ENCODE measurements at places on chromosomes 16 and 17.

- H3K27ac ChIP-seq: no peak overlapping the region
- no peaks in the 10 kb centered on the region for H3K36me3 ChIP-seq
- no peak for DNase-seq
- H3K27me3 ChIP-seq: no peaks in the 10 kb centered on the region
- H3K4me3 ChIP-seq: no peak overlapping the region
- no peaks in the 10 kb centered on the region for H3K4me1 ChIP-seq
These were observed 580.1 kb upstream of the SALL1 start for GRCh38 chr16:51731160-51731559.

DNA sequence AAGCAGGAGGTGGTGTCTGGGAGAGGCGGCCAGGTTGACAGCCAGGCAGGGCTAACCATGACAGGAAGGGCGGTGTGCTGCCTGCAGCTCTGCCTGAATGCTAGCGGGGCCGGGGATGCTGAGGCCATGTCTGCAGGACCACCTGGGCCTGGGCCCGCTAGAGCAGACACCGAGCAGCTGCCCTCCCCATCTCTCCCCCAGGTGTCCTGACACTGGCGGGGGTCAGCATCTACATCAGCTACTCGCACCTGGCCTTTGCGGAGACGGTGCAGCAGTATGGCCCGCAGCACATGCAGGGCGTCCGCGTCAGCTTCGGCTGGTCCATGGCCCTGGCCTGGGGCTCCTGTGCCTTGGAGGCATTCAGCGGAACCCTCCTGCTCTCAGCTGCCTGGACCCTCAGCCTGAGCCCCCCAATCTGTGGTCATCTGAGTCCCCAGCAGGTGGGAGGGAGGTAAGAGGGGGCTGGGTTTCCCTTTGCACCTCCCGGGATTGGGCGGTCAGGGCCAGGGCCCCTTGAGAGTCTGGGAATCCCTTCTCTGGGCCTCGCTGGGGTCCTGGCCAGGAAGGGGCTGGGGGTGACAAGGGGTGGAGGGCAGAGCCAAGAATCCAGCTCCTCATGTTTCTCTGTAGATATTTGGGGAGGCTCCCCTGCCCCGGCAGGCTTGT, 7.5 kb downstream of the TMEM235 start:
- no peak overlapping the region for H3K27ac ChIP-seq
- H3K4me1 ChIP-seq: peaks cover 3% of the 10 kb centered on the region
- no peak overlapping the region for H3K4me3 ChIP-seq
- H3K27me3 ChIP-seq: no peaks in the 10 kb centered on the region
- H3K36me3 ChIP-seq: no peaks in the 10 kb centered on the region

- H3K27me3 ChIP-seq: peaks cover 18% of the 10 kb centered on the region
- H3K27ac ChIP-seq: no peak overlapping the region
These were observed 7.5 kb upstream of the SMTNL2 start for GRCh38 chr17:4576729-4577322.

DNA sequence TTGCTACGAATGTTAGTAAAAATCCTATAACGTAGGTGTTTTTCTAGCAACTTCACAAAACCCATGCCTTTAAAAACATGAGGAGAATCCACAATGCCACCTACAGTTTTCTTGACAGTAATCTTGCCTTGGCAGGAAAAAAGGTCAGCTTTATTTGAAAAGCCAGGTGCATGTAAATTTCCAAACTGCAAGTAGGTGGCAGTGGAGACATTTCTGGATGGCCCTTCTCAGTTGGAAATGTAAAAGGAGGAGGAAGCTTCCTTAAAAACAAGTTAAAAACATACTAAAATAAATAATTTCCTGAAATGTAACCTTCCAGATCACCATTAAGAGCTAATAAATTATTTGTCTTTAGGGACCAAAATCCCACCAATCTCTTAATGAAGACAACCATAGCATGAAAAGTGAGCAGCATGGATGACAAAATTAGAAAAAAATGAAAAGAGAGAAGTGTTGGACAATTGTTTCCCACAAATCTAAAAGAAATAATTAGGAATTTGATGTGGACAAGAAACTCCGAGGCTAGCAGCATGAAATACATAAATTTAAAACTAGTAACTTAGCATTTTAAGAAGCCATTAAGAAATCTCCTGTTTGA, 152.2 kb downstream of the SNX11 start:
- peaks cover 13% of the 10 kb centered on the region for H3K4me1 ChIP-seq
- H3K36me3 ChIP-seq: peaks cover 7% of the 10 kb centered on the region
- no peak overlapping the region for H3K27ac ChIP-seq
- DNase-seq: no peak

GRCh38 chr17:68794636-68795434, 160.4 kb downstream of the ABCA8 start:
- DNase-seq: no peak
- peak overlapping the region; percentile 8 for H3K4me3 ChIP-seq

DNA sequence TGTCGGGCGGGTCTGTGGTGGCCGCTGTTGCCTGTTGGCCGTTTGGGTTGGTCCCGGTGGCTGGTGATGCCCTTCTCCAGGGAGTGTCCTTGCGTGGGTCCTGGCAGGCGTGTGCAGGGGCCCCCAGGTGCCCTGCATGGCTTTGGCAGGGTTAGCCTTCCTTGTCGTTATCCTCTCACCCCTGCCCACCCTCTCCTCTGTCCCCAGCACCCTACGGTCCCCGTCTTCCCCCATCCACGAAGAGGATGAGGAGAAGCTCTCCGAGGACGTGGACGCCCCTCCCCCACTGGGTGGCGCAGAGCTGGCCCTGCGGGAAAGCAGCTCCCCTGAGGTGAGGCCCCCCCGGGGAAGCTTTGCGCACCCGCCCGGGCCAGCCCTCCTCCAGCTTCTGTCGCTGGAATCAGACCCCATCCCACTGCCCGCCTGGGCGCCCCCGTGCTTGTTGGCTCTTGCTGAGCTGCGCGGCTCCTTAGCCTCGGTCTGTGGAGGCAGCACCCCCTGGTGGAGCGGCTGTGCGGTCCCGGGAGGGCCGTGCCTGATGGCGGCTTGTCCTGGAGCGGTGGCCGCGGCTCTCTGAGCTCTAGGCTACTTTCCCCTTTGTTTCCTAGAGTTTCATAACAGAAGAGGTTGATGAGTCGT, 10.6 kb upstream of the NUDT16L1 start:
- peaks cover 18% of the 10 kb centered on the region for H3K4me1 ChIP-seq
- no peaks in the 10 kb centered on the region for H3K27me3 ChIP-seq
- H3K36me3 ChIP-seq: peaks cover 3% of the 10 kb centered on the region
- DNase-seq: peak; percentile 66
- H3K4me3 ChIP-seq: no peak overlapping the region
- peak overlapping the region; percentile 3 for H3K27ac ChIP-seq

DNA sequence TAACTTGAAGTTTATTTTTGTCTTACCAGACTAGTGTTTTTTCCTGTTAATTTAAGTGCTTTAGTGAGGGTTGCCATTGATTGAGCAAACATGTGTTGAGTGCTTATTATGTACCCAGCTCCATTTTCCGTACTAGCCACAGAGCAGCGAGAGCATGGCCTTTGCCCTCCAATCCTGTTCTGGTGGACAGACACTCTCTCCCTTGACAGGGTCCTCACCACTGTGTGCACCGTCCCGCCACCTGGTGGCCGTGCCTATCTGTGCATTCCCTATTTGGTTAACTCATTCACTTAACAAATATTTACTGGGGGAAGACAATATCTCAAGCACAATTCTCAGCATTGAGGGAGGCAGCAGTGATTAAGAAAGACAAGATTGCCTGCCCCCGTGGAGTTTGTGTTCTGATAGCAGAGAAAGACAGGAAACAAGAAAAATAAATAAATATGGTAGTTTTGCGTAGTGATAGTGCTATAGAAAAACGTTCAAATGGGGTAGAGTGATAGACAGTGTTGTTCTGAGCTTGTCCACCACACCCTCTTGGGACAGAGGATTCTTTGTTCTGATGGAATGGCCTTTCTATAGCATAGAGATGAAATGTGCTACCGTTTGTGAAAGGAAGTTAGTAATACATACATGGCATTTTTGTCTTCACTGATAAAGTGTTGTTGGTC, 13.0 kb downstream of the CDH13 start:
- H3K4me3 ChIP-seq: no peak overlapping the region
- peak; percentile 58 for DNase-seq
- H3K36me3 ChIP-seq: no peaks in the 10 kb centered on the region
- no peak overlapping the region for H3K27ac ChIP-seq
- H3K4me1 ChIP-seq: peaks cover 7% of the 10 kb centered on the region

DNA sequence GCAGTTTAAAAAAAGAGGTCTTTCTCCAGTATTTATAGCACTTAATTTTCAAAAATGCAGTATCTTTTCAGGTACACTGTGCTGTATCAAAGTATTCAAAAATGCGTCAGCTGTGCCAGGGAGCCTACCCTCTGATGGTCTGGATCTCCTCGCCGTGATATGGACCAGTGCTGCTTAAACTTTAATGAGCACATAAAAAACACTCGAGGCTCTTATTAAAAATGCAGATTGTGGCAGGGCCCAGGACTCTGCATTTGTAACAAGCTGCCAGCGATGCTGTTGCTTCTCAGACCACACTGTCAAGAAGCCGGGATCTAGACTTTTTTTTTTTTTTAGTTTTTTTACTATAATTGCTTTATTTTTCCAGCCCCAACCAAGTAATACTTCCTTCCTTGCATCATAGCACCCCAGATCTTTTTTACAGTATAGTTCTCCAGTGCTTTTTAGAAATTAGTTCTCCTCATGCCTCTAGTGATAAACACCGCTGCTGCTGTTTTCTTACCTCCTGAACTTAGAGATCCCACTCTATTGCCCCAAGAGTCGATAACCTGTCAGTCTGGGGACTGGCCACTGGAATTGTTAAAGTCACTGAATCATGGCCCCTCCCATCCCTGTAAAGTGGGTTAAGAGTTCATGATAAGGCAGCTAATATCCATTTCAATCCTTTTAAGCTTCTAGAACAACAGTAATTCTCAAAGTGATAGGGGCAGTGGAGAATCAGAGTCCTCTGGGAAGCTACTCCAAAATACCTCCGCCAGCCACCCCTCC, 1.6 kb upstream of the SMARCD2 start:
- peak overlapping the region; percentile 83 for H3K27ac ChIP-seq
- H3K27me3 ChIP-seq: peaks cover 2% of the 10 kb centered on the region
- DNase-seq: no peak
- H3K4me1 ChIP-seq: peaks cover 45% of the 10 kb centered on the region
- peak overlapping the region; percentile 95 for H3K4me3 ChIP-seq

DNA sequence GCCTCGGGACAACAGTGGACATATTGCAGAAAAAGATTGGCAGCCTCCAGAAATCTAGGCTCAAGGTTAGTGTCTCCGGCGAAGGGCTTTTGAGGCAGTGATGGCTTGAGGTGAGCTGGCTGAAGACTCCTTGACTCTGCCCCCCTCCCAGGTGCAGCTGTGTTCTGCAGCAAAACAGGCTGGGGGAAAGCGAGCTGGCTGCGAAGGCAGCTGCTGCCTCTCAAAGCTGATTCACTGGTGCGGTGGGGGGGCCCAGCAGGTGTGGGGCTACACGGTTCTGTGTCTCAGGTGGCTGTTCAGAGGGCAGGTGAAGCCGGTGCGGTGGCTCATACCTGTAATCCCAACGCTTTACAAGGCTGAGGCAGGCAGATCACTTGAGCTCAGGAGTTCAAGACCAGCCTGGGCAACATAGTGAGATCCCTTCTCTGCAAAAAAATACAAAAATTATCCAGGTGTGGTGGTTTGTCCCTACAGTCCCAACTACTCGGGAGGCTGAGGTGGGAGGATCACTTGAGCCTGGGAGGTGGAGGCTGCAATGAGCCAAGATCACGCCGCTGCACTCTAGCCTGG, 22.9 kb downstream of the C16orf96 start:
- no peaks in the 10 kb centered on the region for H3K36me3 ChIP-seq
- H3K4me3 ChIP-seq: no peak overlapping the region
- no peaks in the 10 kb centered on the region for H3K4me1 ChIP-seq
- H3K27me3 ChIP-seq: no peaks in the 10 kb centered on the region
- no peak for DNase-seq

DNA sequence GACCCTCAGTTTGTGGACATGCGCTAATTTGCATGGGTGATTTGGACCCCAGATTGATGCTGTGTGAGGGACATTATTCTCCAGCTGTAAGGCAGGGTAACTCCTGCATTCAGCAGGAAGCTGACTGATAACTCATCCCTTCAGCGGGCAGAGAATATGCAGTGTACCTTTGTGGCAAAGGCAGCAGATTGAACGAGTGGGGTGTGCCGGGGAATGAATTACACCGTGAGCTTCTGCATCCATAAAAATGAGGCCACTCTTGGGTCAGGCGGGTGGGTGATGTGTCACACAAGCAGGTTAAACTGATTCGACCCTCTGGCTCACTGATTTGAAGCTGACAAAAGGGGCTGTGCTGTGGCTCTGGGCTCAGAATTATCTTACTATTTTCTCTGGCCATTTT, 128.9 kb upstream of the PMFBP1 start:
- H3K36me3 ChIP-seq: no peaks in the 10 kb centered on the region
- no peaks in the 10 kb centered on the region for H3K4me1 ChIP-seq
- no peaks in the 10 kb centered on the region for H3K27me3 ChIP-seq
- no peak overlapping the region for H3K27ac ChIP-seq

DNA sequence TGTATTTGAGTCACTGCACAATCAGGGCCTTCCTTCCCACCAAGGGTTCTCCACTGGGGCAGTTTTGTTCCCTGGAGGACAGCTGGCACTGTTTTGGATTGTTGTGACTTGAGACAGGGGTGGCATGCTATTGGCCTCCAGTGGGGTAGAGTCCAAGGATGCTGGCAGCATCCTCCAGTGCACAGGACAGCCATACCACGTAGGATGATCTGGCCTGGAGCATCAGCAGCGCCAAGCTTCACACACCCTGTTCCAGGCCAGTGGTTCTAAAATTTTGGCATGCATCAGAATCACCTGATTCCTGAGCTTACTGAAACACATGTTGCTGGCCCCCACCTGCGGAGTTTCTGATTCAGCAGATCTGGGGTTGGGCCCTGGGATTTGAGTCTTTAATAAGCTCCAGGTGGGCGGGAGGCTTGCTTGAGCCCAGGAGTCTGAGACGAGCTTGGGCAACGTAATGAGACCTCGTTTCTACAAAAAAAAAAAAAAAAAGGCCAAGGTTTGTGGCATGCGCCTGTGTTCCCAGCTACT, 83.2 kb downstream of the MGAT5B start:
- H3K27me3 ChIP-seq: no peaks in the 10 kb centered on the region
- H3K36me3 ChIP-seq: no peaks in the 10 kb centered on the region
- H3K27ac ChIP-seq: no peak overlapping the region

- H3K27ac ChIP-seq: no peak overlapping the region
- no peaks in the 10 kb centered on the region for H3K4me1 ChIP-seq
- peaks cover 21% of the 10 kb centered on the region for H3K36me3 ChIP-seq
- no peak for DNase-seq
- no peaks in the 10 kb centered on the region for H3K27me3 ChIP-seq
These were observed 90.8 kb downstream of the DYNLRB2 start for GRCh38 chr16:80631581-80631980.

DNA sequence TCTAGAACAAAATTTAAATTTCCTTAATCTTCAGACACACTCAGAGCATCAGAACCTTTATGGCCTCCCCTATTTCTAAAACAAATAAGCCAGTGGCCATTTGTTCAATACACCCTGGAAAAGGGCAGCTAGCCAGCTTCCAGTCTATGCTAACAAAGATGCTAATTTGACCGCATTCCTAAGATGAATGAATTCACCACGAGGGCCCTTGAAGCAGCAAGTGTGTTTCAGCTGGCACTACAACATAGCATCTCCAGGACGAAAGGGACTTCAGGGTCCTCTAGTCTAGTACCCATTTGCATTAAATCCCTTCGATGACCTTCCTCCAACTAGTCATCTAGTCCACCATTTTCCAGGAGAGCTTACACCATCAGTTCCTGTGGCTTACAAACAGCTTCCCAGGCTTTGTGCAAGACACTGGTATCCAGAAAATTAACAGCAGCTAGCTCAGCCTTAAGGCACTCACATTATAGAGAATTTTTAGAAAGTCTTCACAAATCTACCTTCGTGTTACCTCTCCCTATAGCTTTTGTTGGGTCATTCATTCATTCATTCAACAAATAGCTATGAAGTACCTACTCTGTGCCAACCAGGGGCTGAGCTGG, 10.9 kb downstream of the KRT37 start:
- no peak overlapping the region for H3K27ac ChIP-seq
- no peak for DNase-seq
- peaks cover 7% of the 10 kb centered on the region for H3K4me1 ChIP-seq
- peaks cover 2% of the 10 kb centered on the region for H3K27me3 ChIP-seq

Data from activated naive CD8-positive, alpha-beta T cell treated with anti-CD3 and anti-CD28 coated beads, Interleukin-2, amount 50 U/mL, for 24 hours (primary cell).